Fibroblast of skin of abdomen (primary cell): ENCODE measurements at places on chromosomes 7 and 10.

GRCh38 chr10:120460776-120461175 lies 3.7 kb downstream of the PLPP4 start:
- DNase-seq, result peak; percentile 88

DNA sequence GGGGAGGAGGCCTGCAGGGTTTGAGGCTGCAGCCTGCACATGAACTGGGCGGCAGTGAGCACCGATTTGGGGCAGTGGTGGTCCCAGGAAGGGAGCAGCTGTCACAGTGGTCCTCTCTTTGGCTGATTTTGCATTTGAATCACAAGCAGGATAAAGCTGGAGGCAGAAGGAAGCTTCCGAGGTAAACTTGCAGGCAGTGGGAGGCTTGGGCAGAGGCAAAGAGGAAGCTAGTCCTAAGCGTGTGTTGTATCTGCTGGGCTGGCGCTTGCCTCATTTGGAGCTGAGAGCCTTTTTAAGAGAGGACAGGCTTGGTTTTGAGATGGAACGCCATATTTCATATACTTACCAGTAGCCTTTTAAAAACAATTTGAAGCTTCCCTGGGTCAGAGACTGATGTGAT lies 177.2 kb upstream of the PODXL start:
- DNase-seq, result no peak

GRCh38 chr10:113476191-113476590 lies 76.7 kb upstream of the HABP2 start:
- no peak for DNase-seq

DNA sequence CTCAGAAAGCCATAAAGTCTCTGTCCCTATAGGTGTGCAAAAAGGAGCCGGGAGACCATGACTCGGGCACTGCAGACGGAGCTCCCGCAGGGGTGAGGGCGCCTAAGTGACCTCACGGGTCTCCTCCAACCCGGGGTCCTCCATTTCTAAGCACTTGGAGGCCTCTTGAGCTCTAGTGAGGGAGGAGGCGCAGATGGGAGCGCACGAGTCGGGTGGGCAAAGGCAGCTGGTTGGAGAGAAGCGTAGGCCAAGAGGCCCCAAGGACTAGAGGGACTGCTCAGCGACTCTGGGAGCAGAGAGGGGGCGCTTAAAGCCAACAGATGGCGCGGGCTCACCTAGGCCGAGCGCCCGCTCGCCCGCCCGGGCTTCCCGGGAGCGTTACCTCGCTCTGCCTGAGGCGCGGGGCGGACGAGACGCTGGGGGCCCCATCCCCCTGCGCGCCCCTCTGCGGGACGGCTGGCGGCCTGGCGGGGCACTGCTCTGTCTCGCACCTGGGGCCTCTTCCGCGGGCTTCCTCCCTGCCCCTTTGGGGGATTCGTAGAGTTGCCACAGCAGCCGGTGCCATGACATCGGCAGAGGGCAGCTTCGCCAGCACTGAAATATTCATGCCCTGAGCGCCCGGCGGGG lies 523 bp upstream of the CDH23 start:
- DNase-seq, result peak; percentile 22

DNA sequence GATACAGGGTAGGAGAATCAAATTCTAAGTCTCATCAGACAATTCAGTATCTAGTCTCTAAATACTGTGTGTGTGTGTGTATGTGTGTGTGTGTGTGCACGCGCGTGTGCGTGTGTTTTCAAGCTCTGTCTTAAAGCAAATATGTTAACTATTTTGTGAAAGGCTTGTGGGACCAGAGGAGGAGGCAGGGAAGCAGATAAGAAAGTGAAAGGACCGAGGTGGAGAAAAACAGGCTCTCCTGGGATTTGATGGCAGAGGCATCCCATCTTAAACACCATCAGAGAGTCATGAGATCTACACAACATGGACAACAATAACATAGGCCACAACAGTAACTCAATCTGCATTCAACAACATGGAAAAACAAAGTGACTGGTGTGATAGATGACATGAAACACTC lies 67.1 kb downstream of the PIP4K2A start:
- peak; percentile 17 for DNase-seq

DNA sequence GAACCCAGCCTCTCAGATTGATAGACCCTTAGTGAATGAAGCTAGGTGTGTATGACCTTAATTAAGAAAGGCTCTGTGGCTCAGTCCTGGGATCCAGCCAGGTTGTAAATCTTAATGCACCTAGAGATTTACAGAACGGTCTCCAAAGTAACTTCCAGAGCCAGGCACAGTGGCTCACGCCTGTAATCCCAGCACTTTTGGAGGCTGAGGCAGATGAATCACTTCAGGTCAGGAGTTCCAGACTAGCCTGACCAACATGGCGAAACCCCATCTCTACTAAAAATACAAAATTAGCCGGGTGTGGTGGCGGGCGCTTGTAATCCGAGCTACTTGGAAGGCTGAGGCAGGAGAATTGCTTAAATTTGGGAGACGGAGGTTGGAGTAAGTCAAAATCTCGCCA lies 24.3 kb downstream of the CALHM2 start:
- DNase-seq, result no peak

DNA sequence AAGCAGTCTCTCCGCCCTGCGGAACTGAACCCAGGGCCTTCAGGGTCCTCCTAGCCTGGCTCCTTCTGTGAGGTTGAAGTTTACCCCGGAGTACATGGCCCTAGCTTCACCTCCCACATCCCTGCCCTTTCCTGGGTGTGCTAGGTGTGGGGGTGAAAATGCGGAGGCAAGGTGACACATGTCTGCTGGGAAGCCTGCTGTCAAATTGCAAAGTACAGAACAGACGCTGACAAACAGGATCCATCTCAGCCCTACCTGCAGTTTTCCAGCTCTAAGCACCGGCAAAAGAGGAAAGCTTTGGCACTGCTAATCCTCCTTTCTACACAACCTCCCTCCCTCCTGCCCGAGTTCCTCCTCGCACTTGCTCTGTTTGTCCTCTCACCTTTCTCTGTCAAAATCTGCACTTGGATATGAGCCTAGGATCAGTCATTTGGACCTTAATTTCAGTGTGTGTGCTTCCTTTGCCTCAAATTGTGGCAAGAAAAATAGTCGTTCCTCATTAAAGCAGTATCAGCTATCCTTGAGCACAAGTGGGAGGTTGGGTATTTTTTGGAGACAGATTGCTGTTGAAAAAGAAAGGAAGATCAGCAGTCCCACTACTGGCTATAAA lies 14.4 kb upstream of the GPR15LG start:
- no peak for DNase-seq

GRCh38 chr7:98357751-98358161 lies 43.1 kb downstream of the BAIAP2L1 start:
- DNase-seq, result peak; percentile 28

DNA sequence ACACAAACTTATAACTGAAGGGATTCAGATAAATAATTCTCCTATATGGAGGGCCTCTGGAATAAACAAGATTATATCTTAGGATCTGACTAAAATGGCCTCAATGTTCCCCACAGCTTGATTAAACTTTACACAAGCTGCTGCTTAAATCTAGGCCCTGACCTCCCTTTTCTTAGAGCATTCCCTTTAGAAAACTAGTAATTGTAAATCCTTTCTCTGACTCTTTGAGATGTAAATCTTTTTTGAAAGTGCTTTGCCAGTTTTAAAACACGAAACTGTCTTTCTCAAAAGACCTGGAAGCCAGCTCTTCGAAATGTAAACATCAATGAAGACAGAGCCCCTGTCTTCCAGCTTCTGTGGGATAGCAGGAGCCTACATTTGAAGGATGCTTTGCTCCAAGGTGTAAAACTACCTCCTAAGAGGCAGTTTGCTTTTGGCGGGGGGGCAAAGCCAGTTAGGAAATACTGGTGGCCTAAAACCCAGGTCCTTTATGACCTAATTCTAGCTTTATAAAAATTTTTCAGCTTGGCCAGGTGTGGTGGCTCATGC lies 758.7 kb downstream of the CNTNAP2 start:
- DNase-seq, result no peak

- no peak for DNase-seq
Observed at GRCh38 chr10:18424200-18424599, 227.2 kb downstream of the NSUN6 start.

GRCh38 chr10:111186358-111186757 lies 109.5 kb downstream of the ADRA2A start:
- DNase-seq, result no peak
